ELR (cell line): ENCODE measurements at places on chromosomes 7 and 10.
A peak's percentile ranks its signal among the peaks of the same experiment; 100 is the strongest.

DNA sequence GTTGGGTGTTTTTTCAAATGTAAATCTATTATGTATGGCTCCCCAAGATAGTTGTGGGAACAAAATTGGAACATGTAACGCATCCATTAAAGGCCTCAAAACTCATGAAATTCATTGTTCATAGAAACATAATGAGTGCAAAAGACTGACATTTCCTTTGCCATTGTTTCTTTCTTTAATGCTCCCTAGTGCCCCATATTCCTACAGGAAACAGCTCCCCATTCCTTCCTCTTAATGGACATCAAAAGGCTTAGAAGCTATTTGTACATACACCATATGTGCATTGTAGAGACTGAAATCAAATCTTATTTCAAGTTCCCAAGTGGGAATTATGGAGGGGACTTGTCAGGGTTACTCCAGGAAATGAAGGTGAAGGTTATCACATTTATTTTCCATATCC lies 139.1 kb downstream of the AHR start:
- no peak for DNase-seq

DNA sequence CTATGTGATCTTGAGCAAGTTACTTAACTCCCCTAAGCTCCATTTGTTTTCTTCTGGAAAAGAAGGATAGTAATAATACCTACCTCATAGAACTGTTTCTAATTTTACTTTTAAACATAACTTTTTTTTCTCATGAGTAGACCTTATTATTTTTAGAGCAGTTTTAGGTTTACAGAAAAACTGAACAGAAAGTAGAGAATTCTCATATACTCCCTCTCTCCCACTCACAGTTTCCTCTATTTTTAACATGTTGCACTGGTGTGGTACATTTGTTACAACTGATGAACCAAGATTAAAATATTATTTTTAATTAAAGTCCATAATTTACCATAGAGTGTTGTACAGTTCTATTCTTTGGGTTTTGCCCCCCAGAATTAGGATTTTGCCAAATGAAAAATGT lies 221.3 kb upstream of the CSTF2T start:
- DNase-seq = no peak

- peak; percentile 94 for DNase-seq
Observed at GRCh38 chr10:17003151-17003550, 126.5 kb downstream of the CUBN start.

- no peak for DNase-seq
Observed at GRCh38 chr10:62861507-62861906, 45.3 kb upstream of the EGR2 start.

DNA sequence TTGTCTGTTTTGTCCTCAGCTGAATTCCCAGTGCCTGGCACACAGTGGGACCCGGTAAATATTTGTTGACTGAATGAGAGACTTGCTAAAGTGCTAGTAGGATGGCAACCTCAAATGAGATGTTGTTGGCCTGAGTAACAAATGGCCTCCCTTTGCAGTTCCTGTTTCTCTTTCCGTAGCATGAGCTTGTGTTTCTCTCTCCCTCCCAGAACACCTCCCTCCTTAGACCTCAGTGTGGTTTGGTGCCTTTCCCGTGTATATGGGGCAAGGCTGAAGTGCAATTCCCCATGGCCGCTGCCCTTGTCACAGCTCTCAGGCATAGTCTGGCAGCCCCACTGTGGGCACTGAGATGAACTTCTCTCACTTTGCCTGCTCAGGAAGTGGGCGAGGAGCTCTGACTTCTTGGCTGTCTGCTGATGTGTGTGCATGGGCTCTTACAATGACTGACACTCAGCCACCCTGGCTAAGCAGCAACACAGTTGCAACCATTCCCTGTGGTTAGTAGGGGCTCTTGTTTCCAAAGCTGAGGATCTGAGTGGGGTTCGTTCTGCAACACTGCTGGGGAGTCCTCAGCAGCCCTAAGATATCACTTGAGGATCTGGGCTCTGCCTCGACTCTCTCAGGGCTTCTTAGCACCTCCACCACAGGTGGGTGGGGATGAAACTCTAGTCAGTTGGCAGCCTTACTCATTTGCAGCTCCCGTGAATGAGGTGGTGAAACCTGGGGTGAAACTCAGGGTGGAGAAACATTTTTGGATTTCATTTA lies 136.1 kb downstream of the ICA1 start:
- DNase-seq = no peak

DNA sequence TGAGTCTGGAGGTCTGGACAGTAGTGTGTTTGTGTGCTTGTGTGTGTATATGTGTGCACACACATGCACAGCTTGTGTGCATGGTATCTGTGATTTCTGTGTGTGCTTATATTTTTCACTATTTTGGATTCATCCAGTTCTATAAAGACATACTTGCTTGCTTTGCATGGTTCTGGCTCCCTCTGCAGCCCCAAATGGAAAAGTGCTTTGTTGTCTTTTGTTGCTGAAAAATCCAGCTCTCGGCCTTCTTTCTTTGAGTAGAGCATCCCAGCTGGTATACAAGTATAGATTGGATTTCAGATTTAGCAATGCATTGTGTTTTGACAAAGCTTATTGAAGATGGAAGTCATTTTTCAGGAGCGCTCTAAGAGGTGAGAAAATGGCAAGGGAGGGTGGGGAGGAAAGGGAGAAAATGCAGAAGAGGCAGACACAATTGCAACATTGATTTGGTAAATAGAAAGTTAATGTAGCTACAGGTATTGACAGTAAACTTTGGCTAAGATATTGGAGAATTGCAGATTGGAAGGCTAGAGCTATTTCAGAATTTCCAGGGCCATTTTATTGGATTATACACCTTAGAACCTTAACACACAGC lies 333.9 kb downstream of the AUTS2 start:
- no peak for DNase-seq

GRCh38 chr10:122495406-122496340 lies 34.3 kb downstream of the HTRA1 start:
- no peak for DNase-seq

- no peak for DNase-seq
Observed at GRCh38 chr10:72045586-72045985, 42.8 kb downstream of the SPOCK2 start.

GRCh38 chr10:125128397-125129075 lies 31.8 kb downstream of the CTBP2 start:
- DNase-seq = no peak

DNA sequence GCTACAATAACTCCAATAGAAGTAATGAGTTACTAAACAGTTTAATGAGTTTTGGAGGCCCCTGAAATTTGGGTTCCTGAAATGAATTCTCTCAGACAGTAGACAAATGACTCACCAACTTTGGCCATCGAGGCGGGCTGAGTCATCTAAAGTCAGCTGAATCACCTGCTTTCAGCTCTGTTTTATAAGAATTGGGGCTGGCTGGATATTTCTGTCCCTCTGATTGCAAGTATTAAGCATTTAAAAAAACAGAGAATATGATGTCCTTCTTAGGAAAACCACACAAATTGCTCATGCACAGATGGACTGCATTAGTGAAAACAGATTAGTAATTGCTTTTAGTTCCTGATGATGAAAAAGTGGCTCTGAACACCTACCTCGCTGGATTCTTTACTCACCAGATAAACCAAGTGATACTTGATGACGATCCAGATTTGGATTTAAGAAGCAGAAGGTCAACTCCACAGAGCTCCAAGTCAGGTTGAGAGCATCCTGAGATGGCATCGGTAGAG lies 59.1 kb downstream of the ZNF365 start:
- DNase-seq = peak; percentile 96

DNA sequence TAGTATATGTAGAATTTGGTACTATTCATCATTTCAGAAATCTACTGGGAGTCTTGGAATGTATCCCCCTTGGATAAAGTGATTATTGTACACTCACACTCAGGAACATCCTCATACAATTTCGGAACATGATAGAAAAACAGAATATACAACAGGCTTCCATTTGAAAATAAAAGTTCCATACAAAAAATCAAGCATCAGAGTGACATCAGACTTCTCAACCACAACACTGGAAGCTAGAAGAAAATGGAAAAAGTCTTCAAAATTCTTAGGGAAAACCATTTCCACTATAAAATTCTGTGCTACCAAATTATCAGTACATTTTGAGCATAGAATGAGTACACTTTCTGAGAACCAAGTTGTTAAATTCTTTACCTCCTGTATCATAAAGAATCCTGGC lies 8.8 kb downstream of the LYZL1 start:
- no peak for DNase-seq

DNA sequence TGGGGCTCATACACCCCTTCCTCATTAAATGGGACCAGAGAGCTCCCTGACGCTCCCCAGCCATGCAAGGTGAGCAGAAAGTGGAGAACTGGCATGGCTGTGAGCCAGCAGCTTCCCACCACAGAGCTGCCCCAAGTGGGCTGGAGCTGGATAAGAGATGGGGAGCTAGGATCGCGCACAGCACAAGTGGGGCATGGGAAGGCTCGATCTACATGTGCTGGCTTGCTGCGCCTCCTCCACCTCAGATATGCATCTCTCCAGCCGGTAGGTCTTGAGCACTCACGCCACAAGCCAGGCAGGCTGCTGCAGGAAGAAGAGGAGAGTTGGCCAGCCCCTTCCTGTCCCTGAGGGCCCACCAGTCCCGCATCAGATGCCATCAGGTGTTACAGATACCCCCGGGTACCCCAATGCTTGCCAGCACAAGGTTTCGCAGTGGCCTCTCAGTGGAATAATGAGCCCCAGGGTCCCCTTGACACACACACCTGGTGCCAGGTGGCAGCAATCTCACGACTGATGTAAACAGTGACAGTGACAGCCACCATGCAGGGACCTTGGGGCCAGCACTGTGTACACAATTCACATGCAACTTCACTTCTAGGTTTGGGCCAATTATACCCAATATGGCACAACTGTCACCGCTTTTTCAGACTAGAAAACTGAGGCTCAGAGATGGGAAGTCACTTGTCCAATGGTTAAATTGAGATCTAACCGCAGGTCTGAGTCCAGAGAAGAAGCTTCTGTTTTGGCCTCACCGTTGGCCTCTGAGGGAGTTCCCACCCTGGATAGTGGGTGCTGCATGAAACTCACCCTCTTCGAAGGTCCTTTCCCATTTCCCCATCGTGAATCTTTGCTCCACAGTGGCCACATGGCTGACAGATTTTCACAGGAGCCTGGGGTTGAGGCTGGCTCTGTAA lies 79.3 kb downstream of the OAT start:
- DNase-seq = no peak

DNA sequence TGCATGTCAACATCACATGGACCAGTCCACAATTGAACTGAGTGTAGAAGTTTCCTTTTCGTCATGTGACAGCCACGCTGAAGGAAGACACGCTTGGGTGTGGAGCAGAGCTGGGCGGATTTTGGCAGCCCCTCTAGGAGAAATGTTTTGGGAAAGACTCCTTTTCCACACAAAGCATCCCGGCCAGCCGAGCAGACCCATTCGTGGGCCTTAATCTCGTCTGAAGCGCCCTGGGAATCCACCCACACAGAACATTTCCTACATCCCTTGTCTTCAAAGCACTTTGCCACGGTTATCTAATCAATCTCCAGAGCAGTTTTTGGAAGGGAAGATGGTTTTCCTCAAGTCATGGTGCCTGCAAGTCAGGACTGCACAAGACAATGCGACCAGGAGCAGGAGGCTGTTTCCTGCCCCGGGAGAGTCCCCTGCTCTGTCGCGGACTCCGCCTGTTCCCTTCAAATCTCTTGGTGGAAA lies 8.4 kb upstream of the IFT22 start:
- no peak for DNase-seq

- no peak for DNase-seq
Observed at GRCh38 chr7:95599069-95599468, 2.8 kb upstream of the PDK4 start.

DNA sequence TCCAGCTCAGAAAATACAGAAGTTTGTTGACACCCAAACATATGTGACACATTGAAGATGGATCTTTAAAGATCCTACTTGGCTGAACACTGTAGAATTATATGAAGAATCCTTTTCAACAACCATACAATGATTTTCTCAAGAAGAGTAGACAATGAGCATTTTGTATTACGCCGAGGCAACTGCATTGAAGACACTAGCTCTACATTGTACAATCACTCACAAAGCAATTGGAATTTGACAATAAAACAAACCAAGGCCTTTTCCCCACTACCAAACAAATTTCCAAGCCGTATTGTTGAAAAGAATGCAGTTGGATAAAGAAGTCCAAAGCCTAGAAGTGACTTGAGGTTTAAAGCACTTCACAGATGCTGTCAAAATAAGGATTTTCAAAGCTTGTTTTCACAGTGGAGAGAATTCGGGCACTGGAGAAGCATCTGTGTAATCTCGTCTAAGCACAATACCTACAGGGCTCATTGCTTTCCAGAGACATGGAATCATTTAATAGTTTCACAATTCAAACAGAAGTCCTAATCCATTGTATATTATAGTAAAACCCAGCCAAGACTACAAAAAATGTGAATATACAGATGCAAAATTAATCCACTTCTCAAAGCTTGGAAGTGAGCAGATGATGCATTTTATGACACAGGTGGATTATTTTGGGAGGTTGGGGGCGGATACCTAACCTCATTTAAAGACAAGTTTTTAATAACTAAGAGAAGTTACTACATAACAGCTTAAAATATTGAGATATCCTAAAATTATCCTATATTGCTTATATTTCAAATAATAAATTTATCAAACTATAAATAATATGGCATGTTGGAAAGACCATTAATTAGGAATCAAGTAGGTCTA lies 78.6 kb downstream of the SORCS1 start:
- no peak for DNase-seq

DNA sequence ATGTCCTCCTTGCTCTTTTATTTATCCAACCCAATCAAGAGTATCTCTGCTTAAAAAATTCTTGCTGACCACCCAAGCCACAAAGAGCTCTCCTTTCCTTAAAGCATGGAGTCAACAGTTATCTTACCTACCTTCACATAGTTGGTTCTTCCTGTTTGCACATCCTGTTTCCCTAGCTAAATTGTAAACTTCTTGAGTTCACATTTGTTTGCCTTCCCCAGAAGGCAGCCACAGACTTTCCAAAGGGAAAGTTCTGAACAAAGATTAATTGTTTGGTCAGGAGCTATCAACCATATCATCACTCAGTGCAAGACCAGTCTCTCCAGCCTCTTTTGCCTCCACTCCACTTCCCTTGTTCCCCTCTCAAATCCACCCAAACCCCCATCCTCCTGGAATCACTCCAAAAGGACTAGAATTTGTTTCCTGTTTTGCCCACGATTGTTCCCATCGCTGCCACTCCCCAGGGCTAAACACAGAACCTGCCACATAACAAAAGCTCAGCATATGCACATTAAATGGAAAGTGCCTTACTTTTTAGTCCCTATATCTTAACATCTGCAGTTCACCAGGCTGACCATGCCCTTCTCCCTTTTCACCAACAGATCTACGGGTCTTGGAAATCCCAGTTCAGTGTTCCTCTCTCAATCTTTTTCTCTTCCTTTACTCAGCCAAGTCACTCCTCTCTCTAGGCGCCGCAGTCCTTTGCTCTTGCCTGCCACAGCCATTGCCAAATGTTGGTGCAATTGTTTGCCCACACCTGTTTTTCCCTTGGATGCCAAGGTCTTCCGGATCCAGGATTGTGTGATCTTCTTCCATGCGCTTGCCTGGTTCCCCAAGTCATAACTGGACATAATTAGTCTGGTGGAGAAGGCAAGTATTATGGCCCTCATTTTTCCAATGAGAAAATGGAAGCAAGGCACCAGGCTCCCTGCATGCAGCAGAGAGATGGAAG lies 265.5 kb downstream of the KCNMA1 start:
- no peak for DNase-seq

GRCh38 chr7:4738711-4739527 lies 36.5 kb upstream of the AP5Z1 start:
- DNase-seq = peak; percentile 96

- DNase-seq = no peak
Observed at GRCh38 chr7:96836456-96836855, 126.8 kb upstream of the SEM1 start.

GRCh38 chr10:75910032-75910431 lies 478.6 kb downstream of the LRMDA start:
- DNase-seq = peak; percentile 38

- no peak for DNase-seq
Observed at GRCh38 chr10:33231621-33232350, 102.7 kb downstream of the NRP1 start.
